ENCODE measurements at places on chromosomes 16 and 17. TPM values are rescaled to one million over a fixed set of nuclear protein-coding genes. Genes with fewer than 3 reads are reported as not detected.

The SCN4A gene
- 0.10 TPM for total RNA-seq

The SOX8 gene
- 1.0 TPM for total RNA-seq

The TEKT3 gene
- not detected for total RNA-seq

The JMJD6 gene
- total RNA-seq, result 33.0 TPM

The KRTAP1-5 gene
- not detected for total RNA-seq

- DNase-seq, result peak; percentile 34
- H3K36me3 ChIP-seq, result peaks cover 39% of the 10 kb centered on the region
- H3K27me3 ChIP-seq, result no peaks in the 10 kb centered on the region
- H3K27ac ChIP-seq, result no peak overlapping the region
These were observed 5.6 kb upstream of the ATMIN start for GRCh38 chr16:81029930-81030604.

- no peaks in the 10 kb centered on the region for H3K4me1 ChIP-seq
- no peak overlapping the region for H3K27ac ChIP-seq
- peaks cover 4% of the 10 kb centered on the region for H3K36me3 ChIP-seq
- no peaks in the 10 kb centered on the region for H3K27me3 ChIP-seq
These were observed 137.0 kb downstream of the KATNIP start for GRCh38 chr16:27686926-27687325.

GRCh38 chr16:57834936-57835335, 32.6 kb upstream of the KIFC3 start:
- H3K4me1 ChIP-seq, result no peaks in the 10 kb centered on the region
- H3K27me3 ChIP-seq, result no peaks in the 10 kb centered on the region
- no peak for DNase-seq
- no peaks in the 10 kb centered on the region for H3K36me3 ChIP-seq
- H3K27ac ChIP-seq, result no peak overlapping the region

DNA sequence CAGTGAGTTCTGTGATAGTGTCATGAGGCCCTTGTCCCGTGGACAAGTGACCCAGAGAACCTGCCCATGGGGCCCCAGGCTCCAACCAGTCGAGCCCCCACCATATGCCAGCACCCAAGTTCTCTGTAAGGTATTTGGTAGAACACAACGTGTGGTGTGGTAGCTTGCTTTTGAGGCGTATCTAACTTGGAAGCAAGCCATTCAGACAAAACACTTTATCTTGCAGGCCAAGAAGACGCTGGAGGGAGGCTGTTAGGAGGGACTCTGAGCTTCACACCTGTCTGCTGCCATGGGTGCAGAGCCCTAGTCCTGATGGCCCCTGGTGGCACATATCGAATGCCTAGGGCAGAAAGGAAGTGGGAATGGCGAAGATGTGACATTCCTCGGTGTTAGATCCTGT, 1.6 kb downstream of the NDUFAF8 start:
- H3K36me3 ChIP-seq, result peaks cover 14% of the 10 kb centered on the region
- peak overlapping the region; percentile 90 for H3K4me3 ChIP-seq
- H3K4me1 ChIP-seq, result peaks cover 39% of the 10 kb centered on the region
- H3K27ac ChIP-seq, result no peak overlapping the region

- no peaks in the 10 kb centered on the region for H3K4me1 ChIP-seq
- H3K27ac ChIP-seq, result no peak overlapping the region
- DNase-seq, result no peak
- no peak overlapping the region for H3K4me3 ChIP-seq
- H3K36me3 ChIP-seq, result no peaks in the 10 kb centered on the region
These were observed 388.7 kb upstream of the PMFBP1 start for GRCh38 chr16:72560617-72561016.

GRCh38 chr16:2955438-2955778, 8.7 kb upstream of the KREMEN2 start:
- H3K4me3 ChIP-seq, result no peak overlapping the region
- no peak overlapping the region for H3K27ac ChIP-seq
- H3K27me3 ChIP-seq, result peaks cover 6% of the 10 kb centered on the region
- no peak for DNase-seq
- H3K36me3 ChIP-seq, result no peaks in the 10 kb centered on the region

GRCh38 chr16:81018496-81018895, 11.5 kb downstream of the CENPN start:
- H3K27me3 ChIP-seq, result no peaks in the 10 kb centered on the region
- DNase-seq, result no peak
- no peak overlapping the region for H3K27ac ChIP-seq
- H3K36me3 ChIP-seq, result peaks cover 62% of the 10 kb centered on the region
- H3K4me3 ChIP-seq, result no peak overlapping the region
- H3K4me1 ChIP-seq, result no peaks in the 10 kb centered on the region

- H3K27ac ChIP-seq, result no peak overlapping the region
- no peaks in the 10 kb centered on the region for H3K36me3 ChIP-seq
- peak; percentile 82 for DNase-seq
These were observed 85.0 kb upstream of the MED9 start for GRCh38 chr17:17391668-17392370.

Measured in activated naive CD4-positive, alpha-beta T cell treated with anti-CD3 and anti-CD28 coated beads for 36 hours (primary cell).